ENCODE measurements at places on chromosomes 11 and 22.

DNA sequence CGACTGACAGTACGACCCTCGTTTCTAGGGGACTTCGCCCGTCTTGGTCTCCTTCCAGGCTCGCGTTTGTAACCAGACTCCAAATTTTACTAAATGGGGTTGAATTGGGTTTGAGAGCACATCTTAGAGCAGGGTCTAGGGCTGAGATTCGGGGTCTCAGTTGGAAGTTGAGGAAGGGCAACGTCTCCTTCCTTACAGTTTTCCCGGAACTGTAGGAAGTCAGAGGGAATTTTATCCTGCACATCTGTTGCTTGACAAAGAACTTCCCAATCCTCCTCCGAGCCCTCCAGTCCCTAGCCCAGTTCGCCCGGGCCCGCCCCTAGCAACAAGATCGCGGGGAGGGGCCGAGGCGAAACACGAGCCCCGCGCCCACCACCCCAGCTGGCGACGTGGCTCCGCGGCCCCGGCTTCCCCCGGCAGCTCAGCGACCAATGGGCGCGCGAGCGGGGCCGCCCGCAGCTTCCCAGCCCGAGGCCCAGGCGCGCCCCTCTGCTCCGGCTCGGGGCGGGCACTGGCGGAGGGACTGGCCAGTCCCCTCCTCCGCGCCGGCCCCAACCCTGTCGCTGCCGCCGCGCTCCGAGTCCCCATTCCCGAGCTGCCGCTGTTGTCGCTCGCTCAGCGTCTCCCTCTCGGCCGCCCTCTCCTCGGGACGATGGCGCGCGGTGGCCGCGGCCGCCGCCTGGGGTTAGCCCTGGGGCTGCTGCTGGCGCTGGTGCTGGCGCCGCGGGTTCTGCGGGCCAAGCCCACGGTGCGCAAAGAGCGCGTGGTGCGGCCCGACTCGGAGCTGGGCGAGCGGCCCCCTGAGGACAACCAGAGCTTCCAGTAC is at the start of gene RCN1:
RCN1 (plus strand) TSS at position 530 of the 826 bp plus-strand sequence; CDS start at position 653, 123 bp downstream.
- peak; percentile 53 for DNase-seq

GRCh38 chr11:95149651-95150364 is 60.2 kb downstream of the ENDOD1 start:
- DNase-seq: no peak

GRCh38 chr11:15258433-15259165 is 143.9 kb downstream of the INSC start:
- DNase-seq: no peak

DNA sequence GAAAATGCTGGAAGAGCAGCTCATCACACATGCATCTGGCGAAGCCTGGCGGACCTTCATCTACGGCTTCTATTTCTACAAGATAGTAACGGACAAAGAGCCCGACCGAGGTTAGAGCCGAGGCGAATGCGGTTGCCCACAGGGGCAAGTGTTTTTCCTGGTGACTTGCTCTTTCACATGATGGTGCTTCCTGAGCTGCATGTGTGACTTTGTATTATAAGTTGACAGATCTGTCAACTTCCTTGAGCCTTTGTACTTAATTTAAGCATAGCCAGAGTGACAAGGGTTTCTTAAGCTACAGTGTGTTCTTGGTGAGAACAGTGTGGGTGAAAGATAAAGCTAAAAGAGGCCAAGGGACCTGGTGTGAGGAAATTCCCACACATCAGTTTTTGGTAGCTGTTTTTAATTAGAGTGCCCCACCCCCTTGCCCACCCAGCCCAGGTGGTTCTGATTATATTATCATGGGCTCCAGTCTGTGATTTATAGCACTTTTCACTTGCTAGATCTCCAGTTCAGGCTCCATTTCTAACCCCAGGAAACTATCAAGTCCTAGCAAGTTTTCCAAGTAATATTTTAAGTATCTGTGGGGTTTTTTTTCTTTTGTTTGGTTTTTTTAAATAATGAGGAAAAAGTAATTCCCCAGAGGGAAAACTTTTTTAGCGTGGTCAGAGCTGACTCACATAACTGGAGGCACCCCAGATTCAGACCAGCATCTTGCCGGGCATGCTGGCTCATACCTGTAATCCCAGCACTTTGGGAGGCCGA is 68.0 kb upstream of the YWHAH start:
- DNase-seq: no peak

GRCh38 chr11:132993991-132994502 is 538.3 kb downstream of the OPCML start:
- no peak for DNase-seq

GRCh38 chr11:44198146-44198724 is 102.8 kb downstream of the EXT2 start:
- DNase-seq: no peak

- no peak for DNase-seq
Measured at GRCh38 chr11:8631395-8632118, 37.5 kb upstream of the STK33 start.

GRCh38 chr11:15667127-15667725 is 552.5 kb downstream of the INSC start:
- DNase-seq: no peak

- peak; percentile 65 for DNase-seq
Measured at GRCh38 chr22:38873469-38874411, 1.7 kb upstream of the CBX6 start.

DNA sequence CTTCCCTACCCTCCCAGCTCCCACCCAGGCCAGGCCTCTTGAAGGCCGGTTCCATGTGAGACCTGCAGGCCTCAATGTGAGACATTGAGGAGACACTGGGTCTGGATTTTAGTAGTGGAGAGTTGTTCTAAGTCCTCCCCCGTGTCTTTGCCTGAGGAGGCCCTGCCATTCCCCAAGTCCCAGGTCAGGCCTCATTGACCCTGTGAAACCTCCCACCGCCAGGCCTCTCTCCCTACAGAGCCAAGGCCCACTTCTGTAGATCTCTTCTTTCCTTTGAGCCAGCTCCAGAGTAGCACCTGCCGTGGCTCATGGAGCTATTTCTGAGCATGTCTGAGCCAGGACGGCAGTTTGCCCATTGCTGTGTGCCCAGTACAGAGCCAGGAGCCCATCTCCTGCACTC is 1419.6 kb downstream of the TBC1D22A start:
- DNase-seq: no peak

DNA sequence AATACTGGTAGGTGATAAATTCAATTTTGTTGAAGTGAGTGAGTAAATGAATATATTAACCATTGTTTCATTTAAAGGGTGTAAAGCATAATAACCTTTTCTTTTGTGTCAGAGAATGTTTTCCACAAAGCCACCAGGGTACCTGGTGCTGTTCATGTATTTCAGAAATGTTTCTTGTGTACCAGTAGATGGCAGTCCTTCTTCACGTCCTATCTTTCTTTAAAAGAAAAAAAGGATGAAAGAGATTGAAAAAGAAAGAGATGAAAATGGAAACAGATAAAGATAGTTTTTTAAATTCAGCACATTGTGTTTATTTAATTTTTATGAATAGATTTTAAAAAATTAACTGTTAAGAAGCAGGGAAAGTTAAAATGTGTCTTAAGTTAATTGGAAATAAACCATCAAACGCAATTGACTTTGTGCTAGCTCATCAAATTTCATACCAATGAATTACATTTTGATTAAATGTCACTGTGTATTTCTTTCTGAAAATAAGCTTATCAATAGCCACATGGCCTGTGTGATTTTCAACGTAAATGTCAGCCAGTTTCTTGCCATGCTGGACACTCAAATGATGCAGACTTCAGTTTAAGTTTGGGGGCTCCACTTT is 65.5 kb upstream of the CHORDC1 start:
- DNase-seq: no peak

GRCh38 chr11:57466680-57467079 is 6.4 kb downstream of the RTN4RL2 start:
- DNase-seq: no peak

- no peak for DNase-seq
Measured at GRCh38 chr22:41028841-41029240, 63.6 kb upstream of the EP300 start.

DNA sequence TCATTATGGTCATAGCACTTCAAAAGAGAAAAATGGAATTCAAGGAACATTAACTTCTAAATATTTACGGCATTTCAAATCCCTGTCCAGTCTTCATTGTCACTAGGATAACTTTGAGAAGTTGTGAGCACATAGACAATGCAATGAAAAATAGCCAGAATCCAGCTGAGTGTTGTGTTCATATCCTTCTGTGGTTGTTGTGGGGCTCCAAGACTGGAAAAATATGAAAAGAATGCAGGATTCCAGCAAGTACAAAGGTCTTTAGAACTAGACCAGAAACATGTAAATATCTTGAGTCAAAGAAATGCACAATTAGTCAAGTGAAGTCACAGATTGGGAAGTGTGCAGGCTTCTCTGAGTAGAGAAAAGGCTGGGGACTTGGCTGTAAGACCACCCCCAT is 68.7 kb downstream of the WT1 start:
- DNase-seq: no peak

GRCh38 chr11:62071408-62071807 is 52.4 kb upstream of the INCENP start:
- DNase-seq: no peak

GRCh38 chr11:134407923-134408322 is 4.1 kb downstream of the B3GAT1 start:
- no peak for DNase-seq

GRCh38 chr11:62560566-62561103 is 13.1 kb downstream of the EEF1G start:
- DNase-seq: no peak

DNA sequence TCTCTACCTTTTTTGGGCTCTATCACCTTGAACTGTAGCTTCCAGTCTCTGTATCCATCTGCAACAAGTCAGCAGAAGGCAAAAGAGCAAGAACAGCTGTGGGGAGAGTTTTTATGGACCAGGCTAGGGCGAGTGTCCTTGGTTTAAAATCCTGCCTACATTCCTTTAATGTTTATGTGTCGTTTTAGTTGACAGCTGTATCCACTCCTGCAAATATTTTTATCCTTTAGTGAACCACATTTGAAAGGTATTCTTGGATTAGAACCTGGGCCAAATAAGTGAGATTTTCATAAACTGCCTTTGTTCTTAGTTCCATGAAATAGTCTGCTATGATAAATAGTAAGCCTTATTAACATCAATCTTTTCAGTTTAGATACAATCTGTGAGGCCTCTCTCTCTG is 712.2 kb downstream of the ETS1 start:
- no peak for DNase-seq

- no peak for DNase-seq
Measured at GRCh38 chr11:57095896-57096295, 85.9 kb upstream of the LRRC55 start.

Data from activated CD4-positive, CD25-positive, alpha-beta regulatory T cell treated with anti-CD3 and anti-CD28 coated beads, Interleukin-2, amount 50 U/mL, for 72 hours (primary cell).